ENCODE measurements at places on chromosomes 6 and 20. TPM values are rescaled to one million over a fixed set of nuclear protein-coding genes. Genes with fewer than 3 reads are reported as not detected.

Gene MEP1A
- not detected for total RNA-seq

Gene DDO
- 0.16 TPM for total RNA-seq

Gene ZNF311
- 0.50 TPM for total RNA-seq

Gene BPIFB4
- not detected for total RNA-seq

Gene NEURL2
- total RNA-seq = 2.6 TPM

Gene SCGN
- not detected for total RNA-seq

Measured in bladder microvascular endothelial cell (primary cell).